ENCODE measurements at places on chromosomes 1 and 21. TPM values are rescaled to one million over a fixed set of nuclear protein-coding genes. Genes with fewer than 3 reads are reported as not detected.

GRCh38 chr1:74395571-74395970, 116.8 kb downstream of the LRRC53 start:
- no peaks in the 10 kb centered on the region for H3K27me3 ChIP-seq
- H3K36me3 ChIP-seq, result no peaks in the 10 kb centered on the region
- DNase-seq, result no peak
- no peaks in the 10 kb centered on the region for H3K4me1 ChIP-seq

GRCh38 chr1:222975472-222976122, 160.8 kb downstream of the DISP1 start:
- no peaks in the 10 kb centered on the region for H3K36me3 ChIP-seq
- H3K27ac ChIP-seq, result no peak overlapping the region
- peaks cover 7% of the 10 kb centered on the region for H3K4me1 ChIP-seq
- no peaks in the 10 kb centered on the region for H3K27me3 ChIP-seq
- DNase-seq, result no peak
- H3K4me3 ChIP-seq, result no peak overlapping the region

DNA sequence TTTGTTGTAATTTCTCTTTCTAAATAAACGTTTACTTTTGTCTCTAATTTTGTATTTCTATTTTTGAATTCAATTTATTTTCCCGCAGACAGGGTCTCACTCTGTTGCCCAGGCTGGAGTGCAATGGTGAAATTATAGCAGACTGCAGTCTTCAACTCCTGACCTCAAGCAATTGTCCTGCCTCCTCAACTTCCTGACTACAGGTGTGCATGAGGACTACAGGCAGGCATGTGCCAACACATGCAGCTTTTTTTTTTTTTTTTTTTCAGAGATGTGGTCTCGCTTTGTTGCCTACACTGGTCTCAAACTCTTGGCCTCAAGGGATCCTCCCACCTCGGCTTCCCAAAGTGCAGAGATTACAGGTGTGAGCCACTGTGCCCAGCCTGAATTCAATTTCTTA, 36.7 kb upstream of the IL20 start:
- H3K36me3 ChIP-seq, result no peaks in the 10 kb centered on the region
- no peak for DNase-seq
- H3K4me3 ChIP-seq, result no peak overlapping the region
- peaks cover 10% of the 10 kb centered on the region for H3K27me3 ChIP-seq
- H3K4me1 ChIP-seq, result peaks cover 54% of the 10 kb centered on the region

DNA sequence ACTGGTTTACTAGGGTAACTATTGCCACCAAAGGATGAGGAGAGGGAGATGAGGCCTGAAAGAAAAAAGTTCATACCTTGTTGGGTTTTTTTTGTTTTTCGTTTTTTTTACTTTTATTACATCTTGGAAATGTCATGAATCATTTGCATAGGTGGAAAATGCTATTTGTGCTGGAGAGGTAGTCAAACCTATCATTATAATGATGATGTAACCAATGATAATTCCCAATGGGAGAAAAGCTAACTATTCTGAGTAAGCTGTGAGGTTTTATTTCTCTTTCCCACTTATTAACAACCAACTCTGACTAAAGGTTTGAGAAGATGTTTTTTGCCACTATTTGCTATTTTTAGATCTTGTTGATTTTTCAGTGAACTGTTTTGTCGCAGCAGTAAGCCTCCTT, 29.0 kb downstream of the SH3GLB1 start:
- H3K27me3 ChIP-seq, result no peaks in the 10 kb centered on the region
- H3K4me1 ChIP-seq, result peaks cover 4% of the 10 kb centered on the region
- H3K27ac ChIP-seq, result no peak overlapping the region
- no peak overlapping the region for H3K4me3 ChIP-seq
- no peak for DNase-seq

Gene CLDN8
- total RNA-seq, result not detected

Gene COA6
- total RNA-seq, result 44.7 TPM

Gene DENND1B
- 30.6 TPM for total RNA-seq

Data from activated CD4-positive, alpha-beta memory T cell treated with anti-CD3 and anti-CD28 coated beads, Interleukin-2, amount 10 ng/mL, durations not matched to agents 7 days and 5 days (primary cell).